ENCODE measurements at places on chromosomes 12 and 14.
A peak's percentile ranks its signal among the peaks of the same experiment; 100 is the strongest.

DNA sequence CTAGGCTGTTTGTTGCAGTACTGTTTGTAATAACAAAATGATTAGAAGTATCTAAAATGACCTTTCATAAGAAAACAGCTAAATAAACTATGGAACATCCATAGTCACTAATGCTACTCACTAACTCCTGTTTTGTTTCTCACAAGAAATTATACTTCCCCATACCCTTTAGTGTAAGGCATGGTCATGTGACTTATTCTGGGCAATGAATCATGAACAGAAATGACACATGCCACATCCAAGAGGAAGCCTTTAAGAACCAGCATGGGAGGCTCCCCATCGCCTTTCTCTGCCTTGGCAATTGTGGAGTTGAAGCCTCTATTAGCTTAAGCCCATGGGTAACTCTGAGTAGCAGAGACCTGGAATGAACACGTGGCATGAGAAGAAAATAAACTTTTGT is 49.3 kb downstream of the KSR2 start:
- no peak for DNase-seq

GRCh38 chr12:114774197-114774596 is 90.2 kb upstream of the TBX3 start:
- no peak for DNase-seq

DNA sequence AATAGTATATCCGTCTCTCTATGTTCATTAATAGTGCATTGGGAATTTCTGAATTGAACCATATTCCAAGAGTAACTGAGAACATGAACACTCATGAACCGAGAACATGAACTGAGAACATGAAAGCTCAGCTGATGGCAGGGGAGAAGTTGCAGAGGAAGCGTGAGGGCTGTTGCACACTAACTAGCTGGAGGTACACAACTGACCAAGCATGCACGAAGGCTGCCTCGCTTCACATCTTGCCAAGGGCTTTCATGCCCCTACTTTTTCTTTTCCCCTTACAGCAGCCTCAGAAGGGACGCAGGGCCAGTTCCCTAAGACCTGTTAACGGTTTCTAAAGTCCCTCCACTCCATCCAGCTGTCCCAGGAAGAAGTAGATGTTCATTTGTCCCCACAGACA is 4.3 kb downstream of the RNASE1 start:
- no peak for DNase-seq

GRCh38 chr12:120234643-120235368 is 30.7 kb downstream of the PXN start:
- peak; percentile 45 for DNase-seq

GRCh38 chr12:130014485-130014807 is 110.6 kb upstream of the TMEM132D start:
- no peak for DNase-seq

- no peak for DNase-seq
These were observed 49.6 kb downstream of the NT5DC3 start for GRCh38 chr12:103791350-103791920.

GRCh38 chr14:90700933-90701776 is 115.1 kb downstream of the TTC7B start:
- no peak for DNase-seq

GRCh38 chr14:68359837-68360552 is 432.9 kb downstream of the ZFP36L1 start:
- no peak for DNase-seq

- no peak for DNase-seq
These were observed 4.7 kb downstream of the FOS start for GRCh38 chr14:75283162-75283832.

DNA sequence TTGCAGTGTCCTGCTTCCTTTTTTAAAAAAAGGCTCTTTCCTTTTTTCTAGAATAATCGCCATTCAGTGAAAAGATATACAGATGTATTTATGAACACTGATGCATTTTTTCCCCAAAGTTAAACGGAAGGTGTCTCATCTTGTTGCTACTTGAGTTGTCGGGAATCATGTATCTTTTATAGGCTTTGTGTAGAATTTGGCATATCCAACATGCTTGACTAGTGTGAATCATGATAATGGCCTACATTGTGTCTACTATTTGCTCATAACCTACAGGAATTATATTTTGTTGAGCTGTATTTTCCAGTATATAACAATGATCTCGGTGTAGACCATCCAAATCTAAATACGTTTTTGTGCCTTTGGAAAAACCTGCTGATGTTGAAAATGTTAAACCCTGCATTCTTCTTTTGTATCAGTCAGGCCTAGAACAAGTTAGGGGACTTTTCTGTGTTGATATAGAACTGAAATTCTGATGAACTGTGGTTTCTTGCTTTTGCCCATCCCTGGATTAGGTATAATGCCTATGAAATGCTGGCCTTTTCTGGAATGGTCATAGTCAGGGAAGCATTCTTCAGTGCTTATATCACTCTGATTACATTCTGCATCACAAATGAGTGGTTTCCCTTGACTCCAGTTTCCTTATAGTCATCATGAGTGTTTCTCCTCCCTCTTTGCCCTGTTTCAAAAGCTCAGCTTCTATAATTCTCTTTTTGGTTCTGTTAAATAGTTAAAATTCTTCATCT is 10.8 kb downstream of the BMAL2 start:
- DNase-seq, result no peak

GRCh38 chr12:46390304-46390703 is 17.7 kb upstream of the SLC38A2 start:
- no peak for DNase-seq

- DNase-seq, result no peak
These were observed 33.8 kb downstream of the ZFYVE21 start for GRCh38 chr14:103749452-103749851.

GRCh38 chr12:109053382-109054123 is 1.2 kb downstream of the USP30 start:
- DNase-seq, result no peak

GRCh38 chr12:75892731-75893408 is 138.7 kb downstream of the PHLDA1 start:
- DNase-seq, result no peak

DNA sequence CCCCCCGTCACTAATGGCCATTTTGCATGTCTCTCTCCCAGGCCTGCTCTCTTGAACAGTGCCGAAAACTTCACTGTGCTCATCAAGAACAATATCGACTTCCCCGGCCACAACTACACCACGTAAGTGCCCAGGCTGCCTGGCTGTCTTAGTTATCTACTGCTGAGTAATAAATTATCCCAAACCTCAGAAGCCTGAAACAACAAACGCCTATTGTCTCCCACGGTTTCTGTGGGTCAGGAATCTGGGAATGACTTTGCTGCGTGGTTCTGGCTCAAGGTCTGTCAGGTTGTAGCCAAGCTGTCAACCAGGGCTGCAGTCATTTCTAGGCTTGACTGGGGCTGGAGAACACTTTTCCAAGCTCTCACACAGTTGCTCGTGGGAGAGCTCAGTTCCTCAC is 32.6 kb downstream of the P2RX7 start:
- no peak for DNase-seq

DNA sequence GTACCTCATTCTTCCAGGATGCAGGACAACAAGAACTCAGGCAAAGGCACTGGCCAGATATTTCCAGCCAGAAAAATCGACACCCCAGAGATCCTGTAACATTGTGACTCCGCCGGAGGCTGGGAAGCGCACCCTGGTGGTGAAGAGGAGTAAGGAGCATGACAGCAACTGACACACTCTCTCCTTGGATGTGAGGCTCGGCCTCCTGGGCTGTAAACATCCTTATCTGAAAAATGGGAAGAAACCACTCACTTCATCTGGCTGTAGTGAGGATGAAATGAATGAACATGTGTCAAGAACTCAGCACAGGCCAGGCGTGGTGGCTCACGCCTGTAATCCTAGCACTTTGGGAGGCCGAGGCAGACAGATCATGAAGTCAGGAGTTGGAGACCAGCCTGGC is 27.5 kb downstream of the TCHP start:
- no peak for DNase-seq

GRCh38 chr12:1593174-1594005 is 991 bp downstream of the FBXL14 start:
- DNase-seq, result no peak

Data from NCI-H187 (cell line).